Activated T-cell treated with anti-CD3 and anti-CD28 coated beads for 4 hours (primary cell): ENCODE measurements at places on chromosomes 12 and 14.
A peak's percentile ranks its signal among the peaks of the same experiment; 100 is the strongest.

DNA sequence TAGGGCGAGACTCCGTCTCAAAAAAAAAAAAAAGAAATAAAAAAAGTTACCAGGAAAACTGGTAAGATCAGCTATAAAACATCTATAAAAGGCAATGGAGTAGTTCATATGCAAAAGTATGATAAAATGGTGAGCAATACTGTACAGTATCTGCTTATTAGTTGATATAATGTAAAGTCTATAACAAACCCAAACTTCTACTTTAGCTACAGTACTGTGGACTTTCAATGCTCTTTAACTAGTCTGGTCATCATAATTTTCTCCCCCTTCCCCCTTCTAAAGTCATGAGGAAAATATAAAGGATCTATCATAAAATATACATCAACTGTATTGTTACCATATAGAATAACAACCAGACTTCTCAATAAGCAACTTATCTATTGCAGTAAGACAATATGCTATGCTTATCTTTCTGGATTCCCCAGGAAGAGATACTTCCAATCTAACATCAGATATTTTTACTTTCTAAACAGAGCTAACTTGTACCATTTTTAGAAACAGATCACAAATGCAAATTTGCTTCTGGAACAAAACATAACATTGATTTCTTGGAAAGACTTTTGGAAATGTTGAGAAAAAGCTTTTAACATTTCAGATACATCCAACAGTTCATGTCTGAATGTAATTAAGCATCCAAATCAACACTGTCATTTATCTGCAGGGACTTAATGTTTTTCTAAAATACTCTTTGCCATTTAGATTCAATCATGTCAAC is 43.8 kb downstream of the MDM2 start:
- DNase-seq: no peak

GRCh38 chr12:92921877-92922276 is 7.2 kb downstream of the EEA1 start:
- DNase-seq: no peak

DNA sequence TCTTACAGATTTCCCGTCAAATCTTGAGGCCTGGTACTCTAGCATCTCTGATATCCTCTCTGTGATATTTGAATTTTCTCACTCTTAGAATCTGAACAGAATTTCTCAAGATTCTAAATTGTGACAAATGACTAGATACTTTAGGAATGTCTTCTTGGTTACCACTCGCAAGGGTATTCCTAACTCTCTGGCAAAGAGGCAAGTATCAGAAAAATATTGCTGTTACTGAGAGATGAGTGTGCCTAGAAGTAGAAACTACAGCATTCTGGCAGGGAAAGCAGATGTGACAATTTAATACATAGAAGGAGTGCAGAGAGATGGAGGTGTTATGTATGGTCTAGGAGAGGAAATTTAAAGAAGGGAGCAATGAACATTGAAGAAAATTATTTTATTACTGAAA is 467.8 kb downstream of the LRIG3 start:
- DNase-seq: no peak

DNA sequence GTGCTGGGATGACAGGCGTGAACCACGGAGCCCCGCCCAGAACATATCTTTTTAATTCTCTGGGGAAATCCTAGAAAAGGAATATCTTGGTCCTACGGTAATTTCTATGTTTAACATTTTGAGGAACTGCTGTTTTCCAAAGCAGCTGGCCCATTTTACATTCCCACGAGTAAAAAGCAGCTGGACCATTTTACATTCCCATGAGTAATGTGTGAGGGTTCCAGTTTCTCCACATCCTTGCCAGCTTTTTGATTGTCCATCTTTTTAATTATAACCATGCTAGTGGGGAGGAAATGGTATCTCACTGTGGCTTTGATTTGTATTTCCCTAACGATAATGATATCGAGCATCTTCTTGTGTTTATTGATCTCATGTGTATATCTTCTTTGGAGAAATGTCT is 4.4 kb upstream of the P2RX4 start:
- no peak for DNase-seq

DNA sequence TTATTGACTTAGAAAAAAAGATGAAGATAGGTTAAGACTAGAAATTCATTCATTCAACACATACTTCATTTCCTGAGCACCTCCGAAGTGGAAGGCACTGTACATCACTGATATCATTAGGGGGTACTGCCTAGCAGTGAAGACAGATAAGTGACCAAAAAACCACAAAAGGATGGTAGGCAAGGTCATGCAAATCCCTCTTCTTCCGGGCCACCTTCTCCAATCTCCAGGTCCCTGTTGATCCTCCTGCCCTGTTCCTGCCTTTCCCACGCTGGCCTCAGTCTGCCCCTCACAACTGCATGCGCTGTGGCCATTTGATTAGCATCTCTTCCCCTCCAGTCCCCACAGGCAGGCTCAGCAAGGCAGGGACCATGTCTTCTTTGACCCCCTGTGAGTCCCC is 60.8 kb downstream of the SETD3 start:
- DNase-seq: no peak

GRCh38 chr14:50083467-50084337 is 32.7 kb downstream of the VCPKMT start:
- DNase-seq: no peak

GRCh38 chr12:25625146-25625545 is 72.1 kb upstream of the LMNTD1 start:
- no peak for DNase-seq

DNA sequence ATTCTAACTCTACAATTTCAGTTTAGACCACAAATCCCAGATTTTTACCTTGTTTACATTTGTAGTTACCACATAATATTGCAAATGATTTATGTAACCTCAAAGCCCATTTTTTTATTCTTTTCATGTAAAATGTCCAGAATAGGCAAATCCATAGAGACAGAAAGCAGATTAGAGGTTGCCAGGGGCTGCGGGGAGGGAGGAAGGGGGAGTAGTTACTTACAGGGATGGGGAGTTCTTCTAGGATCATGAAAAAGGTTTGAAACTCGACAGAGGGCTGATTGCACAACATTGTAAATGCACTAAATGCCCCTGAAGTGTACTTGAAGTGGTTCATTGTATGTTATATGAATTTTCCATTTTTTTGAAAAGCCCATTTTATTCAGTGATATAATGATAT is 66.5 kb downstream of the PPP2R5C start:
- DNase-seq: no peak

- DNase-seq: no peak
Observed at GRCh38 chr12:29737644-29738043, 46.1 kb downstream of the TMTC1 start.

DNA sequence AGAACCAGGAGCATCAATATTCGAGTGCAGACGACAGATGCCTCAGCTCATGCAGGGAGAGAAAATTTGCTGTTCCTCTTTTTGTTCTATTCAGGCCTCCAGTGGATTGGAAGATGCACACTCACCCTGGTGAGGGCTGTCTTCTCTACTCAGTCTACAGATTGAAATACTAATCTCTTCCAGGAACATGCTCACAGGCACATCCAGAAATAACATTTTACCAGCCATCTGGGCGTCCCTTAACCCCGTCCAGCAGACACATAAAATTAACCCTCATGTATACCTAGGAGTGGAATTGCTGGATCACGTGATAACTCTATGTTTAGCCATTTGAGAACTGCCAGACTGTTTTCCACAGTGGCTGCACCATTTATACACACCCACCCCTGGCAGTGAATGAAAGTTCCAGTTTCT is 4.5 kb upstream of the OAS2 start:
- DNase-seq: no peak

GRCh38 chr12:99138393-99138792 is 493.3 kb downstream of the APAF1 start:
- DNase-seq: no peak

- DNase-seq: no peak
Observed at GRCh38 chr12:96698521-96698920, 208.5 kb upstream of the NEDD1 start.

DNA sequence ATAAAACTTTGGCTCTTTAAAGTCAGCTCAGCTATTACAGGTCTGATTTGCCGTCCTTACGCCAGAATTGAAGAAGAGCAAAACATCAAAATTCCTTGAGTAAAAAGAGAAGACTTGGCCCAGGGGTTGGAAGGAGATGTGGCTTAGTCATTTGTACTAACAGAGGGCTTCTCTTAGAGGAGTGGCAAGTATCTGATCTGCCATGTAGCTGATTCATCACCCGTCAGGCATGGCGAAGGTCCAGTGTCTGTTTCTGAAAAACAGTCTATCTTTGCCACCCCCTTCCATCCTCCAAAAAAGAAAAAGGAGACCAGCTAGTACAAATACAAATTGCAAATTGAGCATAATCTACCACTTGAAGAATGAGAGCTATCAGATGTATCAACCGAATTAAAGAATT is 91.9 kb downstream of the RAD52 start:
- no peak for DNase-seq

DNA sequence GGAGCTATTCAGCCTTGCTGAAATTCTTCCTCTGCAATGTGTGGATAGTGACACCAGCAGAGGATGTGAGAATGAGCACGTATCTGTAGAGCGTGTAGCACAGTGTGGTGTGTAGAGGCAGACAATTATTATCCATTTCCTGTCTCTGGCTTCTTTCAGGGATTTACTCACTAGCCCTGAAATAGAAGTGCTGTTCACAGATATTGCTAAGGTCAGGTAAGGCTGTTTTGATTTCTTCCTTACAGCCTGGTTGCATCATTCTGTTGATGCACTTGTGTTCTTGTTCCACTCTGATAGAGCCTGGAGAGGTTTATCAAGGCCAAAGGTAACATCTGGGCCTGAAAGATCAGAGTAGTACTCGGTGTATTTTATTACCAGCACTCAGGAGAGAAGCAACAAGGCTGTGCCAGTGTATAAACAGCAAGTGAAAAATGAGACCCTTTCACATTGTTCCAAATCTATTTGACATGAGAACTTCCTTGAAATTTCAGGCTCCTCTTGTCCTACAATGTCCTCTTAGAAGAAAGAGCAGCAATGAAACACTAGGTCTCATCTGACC is 16.7 kb downstream of the ARG2 start:
- DNase-seq: no peak

DNA sequence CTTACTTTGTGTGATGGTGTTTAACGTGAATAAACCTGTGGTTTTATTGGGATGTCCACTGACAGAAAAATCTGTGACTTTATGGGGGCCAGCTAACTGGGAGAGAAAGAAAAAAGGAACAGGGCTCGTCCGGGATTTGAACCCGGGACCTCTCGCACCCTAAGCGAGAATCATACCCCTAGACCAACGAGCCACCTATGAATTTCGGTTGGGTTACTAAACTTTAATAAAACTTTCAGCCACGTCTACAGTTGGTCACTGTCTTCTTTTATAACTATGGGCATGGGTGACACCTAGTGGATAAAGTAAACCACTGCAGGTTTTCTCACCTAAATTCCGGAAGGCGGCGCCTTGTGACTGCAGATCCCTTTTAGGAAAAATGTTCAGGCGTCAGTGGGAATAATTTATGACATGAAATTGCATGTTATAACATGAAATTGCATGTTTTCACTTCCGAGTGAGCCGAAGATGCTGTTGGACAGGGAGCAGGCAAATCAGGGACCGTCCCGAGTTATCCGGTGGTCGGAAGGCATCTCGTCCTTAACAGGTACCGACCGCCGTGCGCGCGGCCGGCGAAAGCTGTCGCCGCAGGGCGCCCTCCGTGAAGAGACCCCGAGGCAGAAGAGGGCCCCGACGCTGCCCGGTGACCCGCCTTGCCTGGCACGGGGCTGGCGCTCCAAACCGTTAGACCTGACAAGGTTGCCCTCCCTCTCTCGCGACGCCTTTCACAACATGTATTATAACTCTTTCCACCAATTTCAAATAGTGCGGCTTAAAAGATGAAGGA is 18.2 kb upstream of the RNASE12 start:
- DNase-seq: peak; percentile 49

DNA sequence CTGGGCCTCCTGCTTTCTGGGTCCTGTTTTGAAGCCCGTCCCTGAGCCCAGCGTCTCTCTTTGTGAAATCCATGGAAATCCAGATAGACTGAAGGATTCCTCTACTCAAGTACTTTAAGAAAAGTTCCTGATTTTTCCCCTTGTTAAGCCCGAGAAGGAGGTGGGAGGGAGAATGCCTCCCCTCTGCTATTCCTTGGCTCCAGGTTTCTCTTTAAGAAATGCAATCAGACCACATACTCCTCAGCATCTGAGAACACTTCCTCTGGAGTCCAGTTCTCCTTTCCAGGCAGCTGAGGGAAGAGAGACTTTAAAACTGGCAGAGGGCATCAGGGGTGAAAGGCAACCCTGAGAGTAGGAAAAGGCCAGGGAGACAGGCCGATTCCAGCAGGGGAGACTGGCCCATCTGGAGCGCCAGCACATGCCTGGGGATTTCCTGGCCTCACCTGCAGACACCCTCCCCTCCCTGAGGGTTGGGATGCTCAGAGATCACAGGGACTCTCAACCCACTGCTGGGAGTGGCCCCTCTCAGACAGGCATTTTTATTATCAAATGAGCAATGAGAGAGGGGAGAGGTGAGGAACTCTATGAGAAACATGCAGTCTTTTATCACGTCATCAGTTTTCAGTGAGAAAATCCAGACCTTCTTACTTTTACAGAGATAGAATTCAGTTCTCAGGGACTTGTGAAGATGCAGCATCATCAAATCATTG is 2.0 kb upstream of the EMP1 start:
- no peak for DNase-seq

DNA sequence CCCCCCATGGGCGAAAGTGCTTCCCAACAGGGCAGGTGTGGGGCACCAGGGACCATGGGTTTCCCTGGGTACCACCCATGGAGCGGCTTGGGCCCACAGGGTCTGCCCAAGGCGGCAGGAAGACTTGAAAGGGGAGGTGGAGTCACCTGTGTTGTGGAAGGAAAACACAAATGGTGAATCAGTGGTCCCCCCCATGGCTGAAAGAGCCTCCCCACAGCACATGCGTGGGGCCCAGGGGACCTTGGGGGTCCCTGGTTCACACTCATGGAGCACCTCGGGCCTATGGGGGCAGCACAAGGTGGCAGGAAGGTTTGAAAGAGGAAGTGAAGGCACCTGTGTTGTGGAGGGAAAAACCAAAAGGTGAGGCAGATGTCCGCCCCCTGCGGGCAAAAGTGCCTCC is 581.9 kb downstream of the ALG10 start:
- no peak for DNase-seq

DNA sequence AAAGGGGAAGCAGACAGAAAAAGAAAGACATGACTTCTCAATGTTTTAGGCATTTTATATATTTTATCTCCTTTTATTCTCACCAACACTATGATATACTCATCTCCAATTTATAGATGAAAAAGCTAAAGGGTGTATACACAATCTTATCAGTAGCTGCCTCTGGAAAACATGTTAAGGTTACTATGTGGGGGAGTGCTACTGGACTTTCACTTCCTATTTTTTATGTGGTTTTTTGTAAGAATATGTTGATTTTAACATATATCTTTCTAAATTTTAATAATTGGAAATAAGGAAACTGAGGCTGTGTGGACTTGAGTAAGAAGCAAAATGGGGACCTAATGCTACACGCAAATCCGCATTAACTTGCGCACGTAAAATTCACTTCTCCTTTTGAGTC is 99.6 kb upstream of the PDE3A start:
- DNase-seq: no peak

DNA sequence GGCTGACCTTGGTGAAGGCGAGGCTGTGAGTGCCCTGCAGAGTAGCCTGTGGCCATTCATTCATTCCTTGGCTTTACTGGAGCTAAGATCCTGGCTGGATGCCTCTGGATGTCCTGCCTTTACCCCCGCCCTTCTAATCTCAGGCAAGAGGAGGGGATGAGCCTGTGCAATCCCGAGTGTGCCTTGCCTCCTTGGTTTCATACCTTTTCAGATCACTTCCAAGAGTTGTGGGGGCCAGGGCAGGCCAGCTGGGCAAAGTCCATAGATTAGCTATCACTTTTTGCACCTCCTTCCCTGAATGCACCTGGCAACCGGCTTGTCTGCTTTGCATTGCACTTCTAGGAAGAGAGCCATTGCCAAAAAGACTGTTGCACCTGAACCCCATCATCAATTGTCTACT is 1.5 kb downstream of the VRTN start:
- DNase-seq: no peak

GRCh38 chr12:93645702-93646101 is 31.5 kb upstream of the CRADD start:
- DNase-seq: no peak
